ENCODE measurements at places on chromosomes 16 and 17.

DNA sequence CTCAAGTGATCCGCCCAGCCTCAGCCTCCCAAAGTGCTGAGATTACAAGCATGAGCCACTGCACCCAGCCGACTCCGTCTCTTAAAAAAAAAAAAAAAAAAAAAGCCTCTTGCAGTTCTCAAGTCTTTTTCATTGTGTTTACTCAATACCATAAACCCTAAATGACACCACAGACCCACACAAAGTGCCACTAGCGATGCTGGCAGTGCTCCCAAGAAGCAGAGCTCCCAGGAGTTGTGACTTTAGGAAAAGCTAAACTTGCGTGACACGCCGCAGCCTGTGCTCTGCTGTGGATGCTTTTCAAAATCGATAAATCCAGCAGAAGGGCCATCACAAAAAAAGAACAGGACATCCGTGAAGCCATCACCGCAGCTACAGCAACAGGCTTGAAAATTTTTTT is 114.7 kb downstream of the ANKRD11 start:
- DNase-seq: no peak

- DNase-seq: no peak
Observed at GRCh38 chr17:37429039-37429438, 22.4 kb downstream of the TADA2A start.

- DNase-seq: no peak
Observed at GRCh38 chr16:74997042-74997491, 1.8 kb upstream of the ZNRF1 start.

GRCh38 chr16:14392960-14393359 is 237.1 kb downstream of the PARN start:
- DNase-seq: no peak

DNA sequence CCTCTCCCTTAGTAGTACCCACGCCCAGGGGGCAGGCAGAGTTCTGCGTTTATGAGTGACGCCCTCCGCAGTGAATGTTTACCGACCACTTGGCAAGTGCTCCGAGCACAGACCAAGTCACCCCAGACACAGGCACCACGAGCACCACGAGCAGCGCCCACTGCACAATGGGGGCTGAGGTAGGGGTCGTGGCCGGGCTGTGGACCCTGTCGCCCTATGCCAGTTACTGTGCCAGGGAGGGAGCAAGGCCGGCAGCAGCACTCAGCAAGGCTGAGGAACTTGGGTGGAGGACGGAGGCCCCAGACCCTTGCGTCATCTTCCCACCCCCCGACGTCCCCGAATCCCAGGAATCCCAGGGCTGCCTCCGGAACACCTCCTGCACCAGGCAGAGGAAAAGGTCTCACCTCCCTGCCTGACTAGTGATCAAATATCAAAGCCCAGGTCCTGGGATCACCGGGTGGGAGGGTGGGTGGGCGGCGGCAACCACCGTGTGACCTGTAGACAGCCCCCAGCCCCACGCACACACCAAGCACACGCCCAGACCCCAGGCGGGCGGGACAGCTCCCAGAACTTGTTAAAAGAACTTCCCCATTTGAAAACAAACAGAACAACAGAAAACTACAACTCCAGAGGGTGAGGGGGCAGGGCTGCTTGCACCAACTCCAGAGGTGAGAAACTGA is 5.4 kb downstream of the VASN start:
- DNase-seq: peak; percentile 45

Data from left hindlimb (tissue), 1 donor.